Mesothelial cell of epicardium (in vitro differentiated cells): ENCODE measurements at places on chromosomes 11 and 22.

- no peak for DNase-seq
Measured at GRCh38 chr11:93906486-93906885, 56.1 kb upstream of the VSTM5 start.

DNA sequence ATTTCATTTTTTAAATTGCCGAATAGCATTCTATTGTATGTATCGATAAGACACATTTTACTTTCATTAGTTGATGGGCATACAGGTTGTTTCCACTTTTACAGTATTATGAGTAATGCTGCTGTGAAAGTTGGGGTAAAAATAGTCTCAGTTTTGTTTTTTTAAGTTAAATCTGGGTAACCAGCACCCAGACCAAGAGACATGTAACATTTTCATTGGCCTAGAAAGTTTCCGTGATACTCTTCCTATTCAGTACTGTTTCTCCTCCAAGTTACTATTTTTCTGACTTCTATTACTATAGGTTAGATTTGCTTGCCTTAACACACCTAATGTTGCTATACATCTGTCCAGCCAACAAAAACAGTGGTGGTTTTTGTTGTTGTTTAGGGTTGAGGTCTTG is 12.3 kb downstream of the IPO7 start:
- no peak for DNase-seq

GRCh38 chr22:26580240-26580962 is 9.5 kb downstream of the TPST2 start:
- DNase-seq, result no peak

DNA sequence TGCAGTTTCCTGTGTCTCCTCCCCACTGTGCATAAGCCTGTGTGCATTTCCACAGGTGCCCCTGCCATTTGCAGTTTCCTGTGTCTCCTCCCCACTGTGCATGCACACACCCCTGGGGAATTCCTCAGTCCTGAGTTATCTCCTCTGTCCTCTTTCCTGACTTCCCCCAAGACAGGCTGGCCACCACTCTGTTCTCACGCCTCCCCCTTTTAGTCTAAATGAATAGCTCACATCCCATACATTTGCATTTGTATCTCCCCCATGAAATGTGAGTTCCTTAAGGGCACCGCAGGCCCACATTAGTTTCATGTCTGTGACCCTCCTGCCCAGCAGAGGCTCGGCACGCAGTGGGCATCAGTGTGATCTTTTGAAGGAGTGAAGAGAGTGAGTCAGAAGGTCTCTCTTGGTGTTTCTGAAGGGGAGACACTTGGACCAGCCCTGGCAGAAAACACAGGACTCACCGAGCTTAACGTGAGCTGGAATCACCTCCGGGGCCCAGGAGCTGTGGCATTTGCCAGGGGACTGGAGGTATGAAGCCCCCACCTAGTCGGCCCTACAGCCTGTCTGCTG is 6.2 kb downstream of the LRRC74B start:
- no peak for DNase-seq
